ENCODE measurements at places on chromosomes 6 and 20. TPM values are rescaled to one million over a fixed set of nuclear protein-coding genes. Genes with fewer than 3 reads are reported as not detected.

The RBPJL gene
- 0.04 TPM for polyA plus RNA-seq

The KCNK16 gene
- polyA plus RNA-seq: not detected

The CST1 gene
- not detected for polyA plus RNA-seq

The SLC22A7 gene
- not detected for polyA plus RNA-seq

The CCR6 gene
- not detected for polyA plus RNA-seq

The PTGIS gene
- 6.1 TPM for polyA plus RNA-seq

The RPN2 gene
- 41.5 TPM for polyA plus RNA-seq

The GPR63 gene
- 0.18 TPM for polyA plus RNA-seq

The TMC2 gene
- not detected for polyA plus RNA-seq

The APOM gene
- 6.0 TPM for polyA plus RNA-seq

The SMAP1 gene
- 24.8 TPM for polyA plus RNA-seq

The EPHA7 gene
- 0.84 TPM for polyA plus RNA-seq

The TLDC2 gene
- 0.16 TPM for polyA plus RNA-seq

The ZBP1 gene
- 0.25 TPM for polyA plus RNA-seq

The BPI gene
- polyA plus RNA-seq: 0.02 TPM

The BFSP1 gene
- polyA plus RNA-seq: 1.2 TPM

The RSPH3 gene
- 6.3 TPM for polyA plus RNA-seq

The GDAP1L1 gene
- polyA plus RNA-seq: not detected

The CRISP2 gene
- polyA plus RNA-seq: 1.0 TPM

The SOBP gene
- 0.84 TPM for polyA plus RNA-seq

The DUSP15 gene
- polyA plus RNA-seq: 0.58 TPM

The OR12D3 gene
- not detected for polyA plus RNA-seq

The DEFB123 gene
- not detected for polyA plus RNA-seq

The CCN6 gene
- 0.02 TPM for polyA plus RNA-seq

The ESR1 gene
- polyA plus RNA-seq: 0.14 TPM

The STX11 gene
- 3.9 TPM for polyA plus RNA-seq

The TMEM151B gene
- not detected for polyA plus RNA-seq

The NDUFAF4 gene
- 16.6 TPM for polyA plus RNA-seq

The FERMT1 gene
- 10.9 TPM for polyA plus RNA-seq

The KCNK15 gene
- 0.12 TPM for polyA plus RNA-seq

The GNAS-AS1 gene
- 0.09 TPM for polyA plus RNA-seq

The ANKS1A gene
- polyA plus RNA-seq: 6.3 TPM

The TMEM170B gene
- 0.22 TPM for polyA plus RNA-seq

Data from esophagus (tissue), 2 donors.